ENCODE measurements at places on chromosomes 11 and 22.
A peak's percentile ranks its signal among the peaks of the same experiment; 100 is the strongest.

DNA sequence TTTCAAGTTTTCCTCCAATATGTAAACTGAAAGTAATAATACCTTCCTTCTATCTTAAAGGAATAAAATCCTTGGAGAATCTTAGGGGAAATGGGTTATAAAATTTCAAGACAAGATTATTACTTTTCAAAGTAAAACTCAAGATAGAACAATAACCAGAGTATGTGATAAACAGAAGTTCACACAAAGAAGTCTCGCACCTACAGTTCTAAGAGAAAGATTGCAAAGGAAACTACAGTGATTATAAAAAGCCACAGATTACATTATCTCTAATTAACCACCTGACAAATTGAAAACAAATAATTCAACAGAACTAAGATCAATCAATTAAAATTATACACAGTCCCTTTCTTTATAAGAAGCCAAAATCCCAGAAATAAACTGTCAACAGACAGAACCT lies 34.0 kb downstream of the AMBRA1 start:
- no peak for DNase-seq

DNA sequence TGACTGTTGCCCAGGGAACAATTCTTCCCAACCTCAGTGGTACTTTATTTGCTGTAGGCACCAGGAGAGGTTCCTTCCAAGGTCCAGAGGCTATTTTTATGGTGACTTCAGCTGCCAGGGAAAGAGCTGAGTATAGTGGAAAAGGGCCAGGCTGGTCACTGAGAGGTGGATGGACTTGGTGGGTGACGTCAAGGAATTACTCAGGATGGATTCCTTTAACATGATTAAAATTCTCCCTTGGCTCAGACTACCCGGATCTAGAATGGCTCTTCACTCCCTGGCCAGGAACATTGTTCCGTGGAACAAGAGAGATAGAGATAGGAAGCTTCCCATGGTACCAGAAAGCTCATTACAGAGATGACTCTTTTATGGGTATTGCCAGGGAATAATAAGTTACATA lies 8.7 kb upstream of the CALCA start:
- DNase-seq = no peak

DNA sequence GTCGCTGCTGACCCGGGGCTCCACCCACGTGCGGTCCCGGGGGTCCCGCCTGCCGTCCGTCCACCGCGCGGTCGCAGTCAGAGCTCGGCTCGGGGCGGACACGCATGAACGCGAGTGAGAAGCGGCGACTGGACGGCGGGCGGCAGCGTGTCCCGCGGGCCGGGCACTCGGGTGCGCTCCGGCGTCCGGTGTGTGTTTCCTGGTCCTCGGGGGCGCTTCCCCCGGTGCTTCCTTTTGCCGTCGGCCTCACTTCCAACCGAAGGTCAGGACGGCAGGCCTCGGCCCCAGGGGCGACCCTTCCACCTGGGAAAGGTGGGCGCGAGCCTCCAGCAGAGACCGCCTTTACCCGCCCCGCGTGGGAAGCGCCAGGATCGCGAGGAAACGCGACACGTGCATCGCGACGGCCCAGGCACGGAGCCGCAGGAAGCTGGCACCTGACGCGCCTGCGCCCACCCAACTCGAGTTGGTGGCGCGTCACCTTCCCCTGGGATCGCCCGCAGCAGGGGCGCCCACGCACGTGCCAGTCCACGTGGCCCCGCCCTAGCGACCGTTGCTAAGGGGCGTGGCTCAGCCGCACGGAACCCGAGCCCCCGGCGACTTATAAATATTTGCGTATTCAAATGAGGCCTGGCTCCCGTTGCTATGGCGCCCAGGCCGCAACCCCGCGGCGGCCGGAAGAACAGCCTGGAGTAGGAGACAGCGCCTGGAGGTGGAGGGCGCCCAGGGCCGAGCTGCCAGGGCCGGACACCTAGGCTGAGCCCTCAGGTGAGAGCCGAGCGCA lies at the start of gene LRRC56:
Gene LRRC56, plus strand, starts transcription at position 687 of the 781 bp plus-strand sequence. CDS start 3,158 bp downstream, outside the sequence.
- peak; percentile 82 for DNase-seq

- DNase-seq = no peak
These were observed 116.0 kb upstream of the TIMP3 start for GRCh38 chr22:32685512-32685911.

- DNase-seq = no peak
These were observed 1.1 kb upstream of the NECTIN1 start for GRCh38 chr11:119729951-119730613.

DNA sequence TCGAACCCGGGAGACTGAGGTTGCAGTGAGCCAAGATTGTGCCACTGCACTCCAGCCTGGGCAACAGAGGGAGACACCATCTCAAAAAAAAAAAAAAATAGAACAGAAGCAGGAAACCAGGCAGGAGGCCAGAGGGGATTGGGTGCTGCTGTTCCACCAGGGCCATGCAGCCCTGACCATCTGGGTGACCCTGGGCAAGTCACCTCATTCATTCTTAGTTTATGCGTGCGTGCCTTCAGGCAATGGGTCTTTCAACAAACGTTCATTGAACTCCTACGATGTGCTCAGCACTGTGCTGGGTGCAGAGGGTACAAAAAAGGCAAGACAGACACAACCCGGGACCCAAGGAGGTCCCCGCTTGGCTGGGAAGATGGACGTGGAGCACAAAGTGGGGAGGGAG lies 18.3 kb downstream of the RPL3 start:
- DNase-seq = no peak

GRCh38 chr22:31323578-31324550 lies 22.3 kb downstream of the PATZ1 start:
- no peak for DNase-seq

DNA sequence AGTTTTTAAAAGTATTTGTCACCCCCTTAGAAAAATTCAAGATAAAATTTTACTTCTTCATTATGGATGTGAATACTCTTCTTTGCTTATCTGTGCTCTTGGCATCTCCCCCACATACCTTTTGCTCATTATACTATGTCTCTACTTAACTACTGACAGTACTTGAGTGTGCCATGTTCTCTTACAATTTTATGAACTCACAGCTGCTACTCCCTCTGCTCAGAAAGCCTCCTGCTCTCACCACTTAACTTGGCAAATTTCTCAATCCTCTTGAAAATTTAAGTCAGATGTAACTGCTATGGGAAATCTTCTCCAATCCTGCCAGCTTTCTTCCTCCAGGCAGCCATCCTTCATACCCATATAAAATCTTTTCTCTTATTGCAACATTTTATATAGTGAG lies 163.4 kb downstream of the CNTN5 start:
- DNase-seq = no peak

DNA sequence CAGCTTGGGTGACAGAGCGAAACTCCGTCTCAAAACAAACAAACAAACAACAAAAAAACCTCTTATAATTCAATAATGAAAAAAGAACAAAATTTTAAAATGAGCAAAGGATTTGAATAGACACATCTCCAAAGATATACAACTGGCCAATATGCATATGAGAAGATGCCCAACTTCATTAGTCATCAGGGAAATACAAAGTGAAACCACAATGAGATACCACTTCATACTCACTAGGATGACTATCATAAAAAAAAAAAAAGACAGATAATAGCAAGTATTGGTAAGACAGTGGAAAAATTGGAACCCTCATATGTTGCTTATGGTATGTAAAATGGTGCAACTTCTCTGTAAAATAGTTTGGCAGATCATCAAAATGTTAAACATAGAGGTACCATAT lies 28.7 kb upstream of the BARX2 start:
- DNase-seq = no peak

- DNase-seq = no peak
These were observed at the start of gene OR51A7 for GRCh38 chr11:4903484-4903883. OR51A7 (plus strand) TSS chr11:4903783; CDS start chr11:4907370, 3,587 bp downstream.

DNA sequence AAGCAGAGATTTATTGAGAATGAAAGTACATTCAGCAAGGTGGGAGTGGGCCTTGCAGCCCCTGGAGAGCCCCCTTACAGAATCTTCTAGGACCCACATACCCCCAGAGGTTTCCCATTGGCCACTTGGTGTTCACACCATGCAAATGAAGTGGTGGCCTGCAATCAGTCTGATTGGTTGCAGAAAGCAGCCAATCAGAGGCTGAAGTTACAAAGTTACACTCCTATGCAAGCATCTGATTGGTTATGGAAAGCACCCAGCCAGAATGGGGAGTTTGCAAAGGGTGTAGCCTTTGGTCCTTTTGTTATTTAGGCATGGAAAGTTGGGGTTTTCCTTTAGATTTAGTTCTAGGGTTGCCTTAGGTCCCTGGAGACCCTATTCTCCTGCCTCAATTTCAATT lies 34.9 kb downstream of the UVRAG start:
- no peak for DNase-seq

Data from GM12864 (cell line).